GM06990 (cell line): ENCODE measurements at places on chromosomes 7 and 10.

GRCh38 chr10:49174261-49174925 is 13.8 kb downstream of the TMEM273 start:
- no peak for DNase-seq

DNA sequence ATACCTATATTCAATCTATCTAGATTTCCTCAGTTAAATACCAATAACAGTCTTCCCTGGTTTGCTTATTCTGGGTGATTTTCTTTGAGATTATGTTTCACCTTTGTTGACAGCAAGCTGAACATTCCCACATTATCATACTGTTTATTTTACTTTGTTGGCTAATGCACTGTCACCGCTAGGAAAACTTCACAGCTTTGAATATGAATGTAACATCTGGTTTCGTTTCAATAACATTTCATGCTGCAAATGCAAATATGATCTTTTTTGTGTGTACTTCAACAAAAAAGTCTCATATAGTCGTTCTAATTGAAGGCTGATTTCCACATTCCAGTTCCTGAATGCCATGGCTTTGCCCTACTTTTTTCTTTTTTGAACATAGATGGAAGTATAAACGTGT is 946.3 kb upstream of the GHITM start:
- DNase-seq, result no peak

DNA sequence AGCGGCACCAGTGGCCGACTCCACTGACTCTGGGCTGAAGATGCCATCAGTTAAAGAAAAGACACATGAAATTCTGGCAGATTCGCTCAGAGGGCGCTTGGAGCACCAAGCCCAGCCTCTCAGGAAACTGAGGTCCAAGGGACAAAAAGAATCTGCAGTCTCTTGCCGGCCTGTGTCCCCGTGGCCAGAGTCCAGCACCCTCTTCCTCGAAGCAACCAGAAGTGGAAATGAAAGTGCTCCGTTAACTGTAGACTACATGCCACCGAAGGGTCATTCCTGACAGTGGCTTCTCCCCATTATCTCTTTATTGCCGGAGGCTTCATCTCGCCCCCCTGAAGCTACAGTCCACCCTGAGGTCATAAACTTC is 1.0 kb upstream of the CHST15 start:
- DNase-seq, result no peak

GRCh38 chr7:108347616-108348015 is 108.6 kb downstream of the NRCAM start:
- DNase-seq, result no peak

- no peak for DNase-seq
These were observed 10.5 kb upstream of the CRPPA start for GRCh38 chr7:16431646-16432424.

DNA sequence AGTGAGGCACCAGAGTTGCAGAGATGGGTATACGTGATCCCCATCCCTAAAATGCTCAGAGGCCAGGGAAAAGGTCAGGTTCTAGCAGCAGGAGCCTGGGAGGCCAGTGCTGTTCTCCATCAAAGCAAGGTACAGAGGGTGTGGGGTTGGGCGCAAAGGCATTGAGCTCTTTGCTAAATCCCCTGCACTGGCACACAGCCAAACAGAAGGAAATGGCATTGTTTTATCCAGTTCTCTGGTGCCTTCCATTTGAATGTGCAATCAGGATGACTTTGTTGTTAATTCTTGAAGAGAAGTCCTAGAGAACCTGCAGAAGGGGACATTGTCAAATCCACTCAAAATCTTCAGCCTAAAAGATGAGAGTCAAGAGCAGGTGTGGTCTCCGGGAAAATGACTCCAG is 111.3 kb upstream of the CHST15 start:
- no peak for DNase-seq

DNA sequence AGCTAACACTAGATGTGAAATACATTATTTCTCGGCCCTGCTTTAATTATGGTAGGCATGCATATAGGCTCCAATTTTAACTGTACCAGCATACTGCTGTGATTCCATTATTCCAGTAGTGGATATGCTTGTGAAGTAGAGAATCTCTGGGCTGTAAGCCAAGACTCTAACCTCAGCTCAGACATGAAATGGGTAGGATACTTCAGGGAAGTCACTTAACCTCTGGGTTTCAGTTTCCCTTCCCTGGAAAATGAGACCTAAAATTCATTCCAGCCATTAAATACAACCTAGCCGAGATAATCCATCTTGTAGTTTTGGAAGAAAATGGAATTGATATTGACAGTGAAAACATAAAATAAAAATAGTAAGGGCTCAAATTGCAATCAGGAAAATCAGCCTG is 59.6 kb upstream of the TRIL start:
- DNase-seq, result no peak

DNA sequence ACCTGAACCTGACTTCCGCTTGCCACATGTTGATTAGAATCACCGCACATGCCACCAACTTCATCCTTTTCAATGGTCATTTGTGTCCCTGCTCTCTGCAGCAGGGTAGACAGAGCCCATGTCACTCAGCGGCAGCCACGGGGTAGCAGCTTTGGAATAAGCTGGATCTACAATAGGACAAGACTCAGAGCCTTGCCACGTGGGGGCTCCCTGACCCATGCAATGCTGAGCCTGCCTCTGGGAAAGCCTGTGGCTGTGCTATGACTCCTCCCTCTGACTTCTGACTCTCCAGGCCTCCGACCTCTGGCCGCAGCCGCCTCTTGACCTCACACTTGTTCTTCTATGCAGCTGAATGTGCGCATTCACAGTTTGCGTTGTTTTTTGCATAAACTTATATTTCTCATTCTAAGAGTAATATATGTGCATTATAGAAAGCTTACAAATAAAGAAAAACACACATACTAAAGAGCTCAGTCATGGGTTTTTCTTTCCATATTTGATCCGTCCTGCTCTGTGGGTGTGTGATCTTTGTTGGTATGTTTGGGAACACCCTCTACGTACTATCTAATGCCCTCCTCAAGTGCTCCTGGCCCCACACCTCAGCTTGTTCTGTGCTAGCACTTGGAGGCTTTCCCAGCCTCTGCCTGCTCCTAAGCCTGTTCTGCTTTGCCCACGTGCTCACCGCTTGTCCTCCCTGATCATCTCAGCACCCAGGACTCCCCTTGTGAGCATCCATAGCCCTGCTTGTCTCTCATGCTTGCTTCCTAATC is 198.0 kb upstream of the MKI67 start:
- DNase-seq, result no peak

DNA sequence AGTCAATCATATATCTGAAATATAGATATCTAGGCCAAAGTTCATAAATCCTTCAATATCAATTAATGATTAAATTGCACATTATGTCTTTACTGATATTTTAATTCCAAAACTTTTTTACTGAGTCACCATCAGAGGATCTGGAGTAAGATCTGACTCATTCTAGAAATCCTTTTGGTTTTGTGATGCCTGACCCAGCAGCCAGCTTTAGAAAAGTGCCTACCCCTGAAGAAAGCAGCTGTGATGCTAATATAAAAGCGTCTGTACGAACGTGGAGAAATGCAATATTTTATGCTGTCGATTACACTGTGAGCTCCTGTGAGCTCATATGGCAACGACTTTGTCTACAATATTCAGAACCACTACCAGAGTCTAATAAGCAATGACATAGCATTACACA is 142.5 kb upstream of the LRRTM3 start:
- no peak for DNase-seq

DNA sequence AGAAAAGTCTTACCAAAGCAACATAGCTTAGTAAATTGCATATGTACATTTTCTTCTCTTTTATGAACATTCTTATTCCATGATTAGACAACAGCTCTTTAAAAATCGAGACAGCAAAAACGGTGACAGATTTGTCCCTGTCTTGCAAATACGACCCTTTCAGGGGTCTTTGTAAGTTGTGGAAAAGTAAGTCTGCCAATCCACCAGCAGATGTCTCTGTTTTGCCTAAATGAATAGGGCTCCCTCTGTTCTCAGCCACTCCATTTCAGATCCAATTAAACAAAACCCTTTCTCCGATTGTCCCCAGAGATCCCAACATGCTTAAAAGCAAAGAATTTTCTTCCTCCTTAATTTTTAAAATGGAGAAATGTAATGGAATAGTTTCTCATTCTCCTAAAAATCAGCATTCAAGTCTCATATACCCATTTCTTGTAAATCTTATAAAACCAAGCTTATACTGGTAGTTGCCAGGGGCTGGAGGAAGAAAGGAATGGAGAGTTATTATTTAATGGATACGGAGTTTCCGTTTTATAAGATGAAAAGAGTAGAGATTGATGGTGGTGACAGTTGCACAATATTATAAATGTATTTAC is 61.0 kb upstream of the NFE2L3 start:
- no peak for DNase-seq

DNA sequence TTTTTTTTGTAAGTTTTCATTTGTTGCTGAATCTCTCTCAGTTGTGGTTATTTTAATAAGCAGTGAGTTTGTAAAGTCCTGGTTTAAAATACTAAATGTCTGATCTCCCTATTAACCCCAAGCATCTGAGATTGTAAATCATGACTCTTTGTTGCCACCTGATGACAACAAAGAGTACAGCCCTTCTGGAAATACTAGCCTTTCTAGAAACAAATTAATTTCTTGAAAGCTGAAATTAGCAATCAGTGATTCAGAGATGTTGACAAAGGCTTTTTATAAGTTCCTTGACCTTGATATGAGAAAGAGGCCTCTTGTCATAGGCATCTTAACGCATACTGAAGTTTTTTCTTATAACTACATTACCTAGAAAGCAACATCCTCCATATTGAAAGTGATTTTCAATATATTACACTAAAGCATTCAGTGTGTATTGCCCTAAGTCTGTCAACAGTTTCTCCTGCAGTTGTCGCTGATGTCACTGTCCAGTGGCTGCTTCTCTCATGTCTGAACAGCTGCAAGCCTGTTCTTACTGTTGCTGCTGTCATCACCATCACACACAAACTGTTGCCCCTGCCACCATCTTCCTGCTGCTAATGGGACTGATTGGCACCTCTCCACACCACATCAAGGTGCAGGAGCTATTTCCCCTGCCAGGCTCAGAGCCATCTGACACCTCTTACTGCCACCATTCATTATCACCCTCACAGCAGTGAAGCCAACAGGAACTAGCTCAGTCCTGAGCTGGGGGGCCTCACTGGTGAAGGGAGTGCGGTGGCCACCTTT is 95.1 kb upstream of the LRGUK start:
- DNase-seq, result no peak

- no peak for DNase-seq
These were observed 254.5 kb downstream of the SORCS3 start for GRCh38 chr10:104895541-104895940.

DNA sequence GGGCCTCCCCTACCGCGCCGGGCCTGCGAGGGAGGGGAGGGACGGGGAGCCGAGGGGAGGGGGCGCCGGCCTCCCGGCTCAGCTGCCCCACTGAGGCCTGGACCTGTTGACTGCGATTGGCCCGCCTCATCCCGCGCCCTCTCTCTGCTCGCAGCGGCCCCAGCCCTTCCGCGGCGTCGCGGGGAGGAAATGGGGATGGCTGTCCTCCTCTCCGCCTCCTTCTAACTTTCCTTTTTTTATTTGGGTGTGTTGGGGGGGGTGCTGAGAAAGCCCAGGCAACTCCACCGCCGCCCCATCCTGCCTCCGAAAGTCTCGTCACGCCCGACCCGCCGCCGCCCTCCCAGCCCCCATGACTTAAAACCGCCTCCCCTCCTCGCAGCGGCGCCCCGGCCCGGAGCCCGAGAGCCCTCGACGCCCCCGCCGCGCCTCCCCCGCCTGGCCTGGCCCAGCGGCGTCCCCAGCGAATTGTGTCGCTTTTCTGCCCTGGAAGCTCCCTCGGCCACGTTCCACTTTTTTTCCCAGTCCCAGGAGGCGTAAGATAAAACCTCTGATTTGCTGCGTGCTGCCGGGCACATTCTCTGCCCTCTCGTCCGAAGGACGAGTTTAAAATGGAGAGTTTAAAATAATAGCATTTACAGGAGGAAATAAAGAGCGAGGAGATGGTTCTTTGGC is 842 bp upstream of the SKIDA1 start:
- DNase-seq, result peak; percentile 74

DNA sequence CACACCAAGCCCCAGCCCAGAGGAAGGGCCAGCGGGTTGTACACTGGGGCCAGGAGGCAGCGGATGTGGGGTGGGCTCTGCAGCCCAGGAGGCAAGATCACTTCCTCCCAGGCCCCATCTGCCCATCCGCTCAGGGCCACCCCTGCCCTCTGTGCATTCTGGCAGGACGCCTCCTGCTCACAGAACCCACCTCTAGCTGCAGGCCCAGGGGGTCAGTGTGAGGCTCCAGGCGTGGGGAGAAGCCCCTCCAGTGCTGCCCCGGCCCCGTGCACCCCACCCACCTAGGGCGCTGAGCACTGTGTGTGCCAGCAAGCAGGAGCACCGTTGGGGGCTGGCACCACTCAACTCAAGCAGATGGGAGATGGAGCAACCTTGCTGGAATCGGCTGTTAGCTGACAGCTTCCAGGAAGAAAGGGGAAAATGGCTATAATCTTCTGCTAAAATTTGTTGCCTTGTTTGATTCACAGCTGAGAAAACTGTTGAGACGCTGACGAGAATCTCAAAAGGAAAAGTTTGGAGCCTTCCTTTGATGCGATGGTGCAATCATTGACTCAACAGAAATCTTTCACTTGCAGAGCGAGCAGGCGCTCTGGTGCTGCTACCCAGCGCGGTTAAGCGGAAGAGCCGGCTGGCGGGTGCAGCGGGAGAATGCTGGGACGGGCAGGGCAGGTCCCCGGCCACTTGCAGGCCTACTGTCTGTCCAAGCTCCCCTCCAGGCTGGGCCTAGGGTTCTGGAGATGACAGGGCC is 276.1 kb downstream of the ELFN1 start:
- no peak for DNase-seq

GRCh38 chr7:5425507-5426225 is 2.0 kb upstream of the TNRC18 start:
- no peak for DNase-seq

GRCh38 chr10:119370111-119370741 is 162.9 kb downstream of the GRK5 start:
- DNase-seq, result no peak

DNA sequence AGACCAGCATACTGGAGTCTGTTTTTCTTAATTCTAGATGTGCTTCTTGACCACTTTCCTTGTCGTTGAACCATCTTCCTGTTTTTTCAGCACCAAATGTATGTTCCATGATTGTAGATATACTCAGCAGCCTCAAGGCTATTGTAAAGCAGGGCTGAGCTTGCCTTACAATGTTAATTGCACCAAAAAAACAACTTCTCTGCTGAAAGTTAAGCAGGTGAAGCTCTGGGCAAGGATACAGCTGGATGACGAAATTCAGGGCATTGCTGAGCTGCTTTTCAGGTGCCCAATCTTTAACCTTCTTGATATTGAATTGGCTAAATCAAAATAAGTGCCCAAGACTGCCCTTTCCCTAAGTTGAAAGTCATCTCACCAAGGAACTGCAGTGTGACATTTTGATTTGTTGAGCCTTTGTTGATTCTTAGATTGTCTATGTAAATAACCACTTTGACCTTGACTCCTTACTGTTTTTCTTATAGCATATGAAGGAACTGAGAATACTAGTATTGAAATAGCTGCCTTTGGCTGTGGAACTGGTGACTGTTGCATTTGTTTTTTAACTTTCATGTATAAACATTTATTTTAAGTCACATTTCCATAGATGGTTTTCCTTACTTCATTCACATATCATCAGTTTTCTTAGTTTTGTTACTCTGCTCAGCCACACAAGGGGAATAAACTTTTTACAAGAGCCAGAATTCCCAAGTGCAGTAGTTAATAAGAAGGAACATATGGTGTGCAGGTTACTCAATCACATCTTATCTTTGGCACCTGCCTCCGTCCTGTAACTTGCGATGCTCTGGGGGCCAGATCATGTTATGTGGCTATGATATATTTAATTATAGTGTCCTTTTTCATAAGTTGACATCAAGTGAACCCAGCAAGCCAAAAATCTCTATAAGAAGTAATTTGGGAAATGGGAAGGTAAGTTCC is 3.1 kb downstream of the AHCYL2 start:
- no peak for DNase-seq
